ENCODE measurements at places on chromosomes 1 and 21.

DNA sequence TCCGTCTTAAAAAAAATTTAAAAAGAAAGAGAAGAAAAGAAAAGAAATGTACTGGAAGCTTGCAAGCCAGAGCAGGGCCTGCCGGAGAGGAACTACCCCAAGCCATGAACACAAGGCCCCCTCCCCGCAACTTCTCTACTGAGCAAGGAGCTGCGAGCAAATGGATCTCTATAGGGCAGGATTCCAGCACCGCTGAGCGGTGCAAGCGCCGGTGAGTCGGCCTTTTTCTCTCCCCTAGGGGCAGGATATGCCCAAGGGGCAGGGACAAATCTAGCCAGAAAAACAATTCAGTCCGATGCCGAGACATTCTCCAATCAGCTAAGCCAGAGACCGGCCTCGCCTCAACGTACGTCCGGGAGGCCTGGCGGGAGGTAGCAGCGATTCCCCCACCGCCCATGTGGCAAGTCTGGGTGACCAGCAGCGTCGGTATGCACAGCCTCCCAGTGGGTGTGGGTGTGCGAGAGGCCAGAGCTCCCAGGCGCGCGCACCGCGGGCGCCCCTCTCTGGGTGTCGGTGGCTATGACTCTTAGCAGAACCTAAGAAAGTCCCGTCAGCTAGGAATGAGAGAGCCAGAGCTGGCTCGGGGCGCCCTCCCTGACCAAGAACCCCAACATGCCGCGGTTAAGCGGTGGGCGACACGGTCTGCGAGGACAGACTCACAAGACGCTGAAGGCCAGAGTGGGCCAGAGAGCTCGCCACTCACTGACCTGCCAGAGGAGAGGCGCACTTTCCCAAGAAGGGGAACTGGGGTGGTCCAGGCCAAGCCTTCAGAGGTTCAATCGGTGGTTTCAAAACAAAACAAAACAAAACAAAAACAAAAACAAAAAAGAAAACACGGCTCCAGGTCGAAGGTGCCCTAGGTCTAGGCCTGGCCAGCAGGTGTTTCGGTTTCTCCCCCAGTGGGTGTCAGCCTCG, 1.9 kb downstream of the CSMD2 start:
- peak; percentile 75 for DNase-seq

DNA sequence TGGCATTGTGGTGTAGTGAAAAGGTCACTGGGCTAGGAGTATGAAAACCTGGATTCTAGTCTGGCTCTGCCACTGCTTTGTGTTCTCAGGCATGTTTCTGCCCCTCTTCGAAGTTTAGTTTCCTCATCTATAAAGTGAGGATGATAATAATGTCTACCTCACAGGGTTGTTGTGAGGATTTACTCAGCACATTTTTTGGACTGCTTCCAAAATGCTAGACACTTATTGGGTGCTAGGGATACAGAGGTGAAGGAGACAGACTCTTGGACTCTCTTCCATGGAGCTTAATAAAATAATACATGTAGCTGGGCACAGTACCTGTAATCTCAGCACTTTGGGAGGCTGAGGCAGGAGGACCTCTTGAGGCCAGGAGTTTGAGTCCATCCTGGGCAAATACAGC, 3.6 kb downstream of the KIF2C start:
- DNase-seq = no peak

DNA sequence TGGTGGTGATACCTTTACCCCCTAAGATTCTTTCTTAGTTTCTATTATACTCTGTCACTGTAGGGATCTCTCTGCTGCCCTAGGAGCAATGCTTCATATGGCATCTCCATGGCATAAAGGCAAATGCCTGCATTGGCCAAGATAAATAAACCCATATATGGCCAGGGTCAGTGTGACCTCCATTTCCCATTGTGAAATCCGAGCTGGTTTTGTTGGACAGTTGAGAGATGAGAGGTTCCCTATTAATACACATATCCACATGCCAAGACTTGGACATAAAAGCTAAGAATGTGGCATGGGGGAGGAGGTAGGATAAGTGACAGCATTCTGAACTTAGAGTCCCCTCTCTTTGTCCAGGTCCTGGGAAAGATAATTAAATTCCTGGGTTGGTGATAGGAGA, 1.4 kb downstream of the TPM3 start:
- no peak for DNase-seq

DNA sequence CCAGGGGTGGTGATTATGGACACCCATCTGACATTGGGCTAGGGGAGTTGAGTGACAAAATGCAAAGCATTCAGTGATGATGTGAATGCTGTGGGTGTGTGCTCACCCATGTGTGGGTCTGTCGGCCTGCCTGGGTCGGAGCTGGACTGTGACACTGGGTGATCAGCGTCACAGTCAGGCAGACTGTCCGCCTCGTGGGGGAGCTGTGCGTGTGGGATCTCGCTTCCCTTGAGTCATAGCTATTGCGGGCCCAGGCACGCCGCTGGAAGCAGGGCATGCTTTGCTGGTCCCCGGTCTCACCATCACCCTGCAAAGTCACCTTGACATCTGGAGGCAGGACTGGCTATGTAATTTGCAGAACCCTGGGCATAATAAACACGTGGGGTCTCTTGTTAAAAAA, 156.9 kb upstream of the IGSF21 start:
- DNase-seq = no peak

GRCh38 chr1:206545351-206545750, 38.0 kb downstream of the RASSF5 start:
- no peak for DNase-seq

DNA sequence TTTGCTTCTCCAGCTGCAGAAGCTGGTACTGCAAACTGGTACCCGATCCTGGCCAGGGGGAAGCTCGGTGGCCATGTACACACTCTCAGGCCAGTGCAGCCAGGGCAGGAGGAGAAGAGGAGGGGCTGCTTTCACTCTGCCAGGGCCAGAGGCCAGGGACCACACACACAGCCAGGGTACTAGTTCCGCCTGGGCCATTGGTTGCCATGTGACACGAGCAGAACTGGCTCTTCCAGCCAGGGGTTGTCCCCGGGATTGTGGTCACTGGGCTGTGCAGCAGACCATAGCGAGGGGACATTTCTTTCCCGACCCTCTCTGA, 3.7 kb upstream of the SHISAL2A start:
- no peak for DNase-seq

GRCh38 chr1:183101841-183102276, 78.6 kb downstream of the LAMC1 start:
- DNase-seq = no peak

DNA sequence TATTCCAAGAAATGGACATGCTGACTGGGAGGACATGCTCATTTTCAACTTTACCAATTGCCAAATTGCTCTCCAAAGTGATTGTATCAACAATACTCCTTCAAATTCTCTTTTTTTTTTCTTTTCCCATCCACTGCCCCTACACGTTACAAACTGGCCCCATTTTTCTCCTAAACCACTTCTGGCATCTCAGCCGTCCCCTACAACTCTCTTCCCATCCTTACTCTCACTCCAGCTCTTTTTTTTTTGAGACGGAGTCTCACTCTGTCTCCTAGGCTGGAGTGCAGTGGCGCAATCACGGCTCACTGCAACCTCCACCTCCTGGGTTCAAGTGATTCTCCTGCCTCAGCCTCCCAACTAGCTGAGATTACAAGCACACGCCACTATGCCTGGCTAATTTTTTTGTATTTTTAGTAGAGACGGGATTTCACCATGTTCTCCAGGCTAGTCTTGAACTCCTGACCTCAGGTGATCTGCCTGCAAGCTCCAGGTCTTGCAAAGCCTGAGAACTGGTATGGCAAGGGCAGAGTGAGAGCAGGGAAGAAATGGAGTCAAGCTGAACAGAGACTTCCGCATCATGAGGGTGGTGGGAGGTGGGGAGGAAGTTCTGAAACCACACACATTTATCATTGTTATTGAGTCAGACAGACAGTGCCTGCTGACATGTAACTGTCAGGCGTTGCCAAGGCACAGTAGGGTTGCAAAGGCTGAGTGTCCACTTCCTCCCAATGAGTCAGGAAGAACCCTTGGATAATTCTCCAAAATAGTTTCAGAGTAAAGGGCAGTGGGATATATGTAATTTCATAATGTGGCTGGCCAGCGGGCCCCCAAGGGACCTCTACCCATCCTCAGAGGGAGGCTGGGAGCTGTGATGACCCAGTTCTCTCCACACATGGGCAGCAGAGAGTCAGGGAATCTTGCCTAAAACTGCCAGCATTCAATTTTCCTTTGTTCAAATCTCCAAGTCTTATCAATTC, 17.4 kb downstream of the CELA3A start:
- DNase-seq = peak; percentile 73

DNA sequence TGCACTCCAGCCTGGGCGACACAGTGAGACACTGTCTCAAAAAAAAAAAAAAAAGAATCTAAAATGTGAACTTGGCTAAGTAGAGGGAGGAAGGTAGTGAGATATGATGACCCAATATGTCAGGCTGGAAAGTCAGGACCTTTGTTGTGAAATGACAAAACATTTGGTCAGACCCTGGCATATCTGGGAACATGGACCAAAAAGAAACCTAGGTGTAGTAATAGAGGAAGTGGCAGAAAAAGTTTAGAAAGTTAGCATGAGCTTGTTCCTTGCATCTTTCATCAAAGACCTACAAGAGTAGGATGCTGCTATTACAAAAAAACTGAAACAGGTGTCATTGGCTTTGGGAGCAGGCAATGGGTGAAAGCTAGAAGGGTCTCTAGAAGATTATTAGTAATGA, 7.3 kb upstream of the S100A3 start:
- DNase-seq = no peak

DNA sequence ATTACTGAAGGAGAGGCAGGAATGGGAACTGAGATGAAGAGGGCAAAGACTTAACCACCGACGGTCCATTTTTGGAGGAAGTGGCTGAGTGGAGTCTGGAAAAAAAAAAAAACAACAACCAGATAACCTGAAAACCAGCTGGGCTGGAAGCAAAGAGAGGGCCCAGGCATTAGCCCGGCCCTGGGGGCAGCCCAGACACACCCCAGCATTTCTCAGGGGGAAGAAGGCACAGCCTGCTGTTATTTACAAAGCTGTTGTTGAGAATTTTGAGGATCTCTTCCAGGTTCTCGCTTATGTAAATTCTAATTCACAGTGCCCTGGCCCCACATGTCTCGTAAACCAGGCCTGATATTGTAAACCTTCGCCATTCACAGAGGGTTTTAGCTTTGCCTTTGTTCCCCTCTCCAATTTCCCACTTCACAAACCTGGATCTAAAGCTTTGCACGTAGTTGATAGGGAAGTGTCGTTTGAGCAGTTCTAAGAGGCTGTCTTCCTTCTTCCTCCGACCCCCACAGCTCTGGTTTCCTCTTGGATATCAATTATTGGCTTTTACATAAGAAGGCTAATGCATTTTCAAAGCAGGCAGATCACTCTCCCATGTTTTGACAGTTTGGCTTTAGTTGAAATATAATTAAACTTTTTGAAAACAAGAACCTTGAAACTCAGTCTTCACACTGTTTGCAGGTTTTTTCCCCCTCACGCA, 161.8 kb upstream of the IRF2BP2 start:
- peak; percentile 22 for DNase-seq

DNA sequence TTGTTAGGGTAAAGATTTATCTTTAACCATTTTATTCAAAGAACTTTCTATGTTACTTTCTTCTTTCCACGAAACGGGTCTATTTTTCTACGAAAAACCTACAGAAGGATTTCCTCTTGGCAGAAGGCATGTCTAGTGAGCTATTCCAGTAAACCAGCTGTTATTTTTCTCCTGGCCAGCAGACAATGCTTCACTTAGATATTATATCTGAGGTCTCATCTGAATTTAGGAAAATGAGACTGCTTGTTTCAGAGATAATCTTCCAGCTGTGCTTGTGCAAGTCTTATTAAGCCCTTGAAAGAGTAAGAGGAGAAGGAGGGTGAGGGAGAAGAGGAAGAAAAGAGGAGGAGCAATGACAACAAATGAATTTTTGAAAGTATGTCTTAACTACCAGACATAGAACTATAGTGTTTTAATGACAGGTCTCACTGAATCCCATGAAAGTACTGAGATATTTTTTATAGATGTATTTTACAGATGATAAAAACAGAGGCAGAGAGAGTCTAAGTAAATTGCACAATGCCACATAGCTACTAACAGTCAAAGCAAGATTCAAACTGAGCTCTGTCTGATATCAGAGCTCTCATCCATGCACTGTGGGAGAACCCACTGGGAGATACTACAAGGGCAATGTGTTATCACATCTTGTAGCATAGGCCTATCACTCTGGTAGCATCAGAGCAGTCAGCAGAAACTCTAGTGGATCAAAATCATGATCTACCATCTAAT, 54.6 kb upstream of the SAMSN1 start:
- no peak for DNase-seq

GRCh38 chr21:17631195-17631594, 18.5 kb upstream of the BTG3 start:
- DNase-seq = no peak

DNA sequence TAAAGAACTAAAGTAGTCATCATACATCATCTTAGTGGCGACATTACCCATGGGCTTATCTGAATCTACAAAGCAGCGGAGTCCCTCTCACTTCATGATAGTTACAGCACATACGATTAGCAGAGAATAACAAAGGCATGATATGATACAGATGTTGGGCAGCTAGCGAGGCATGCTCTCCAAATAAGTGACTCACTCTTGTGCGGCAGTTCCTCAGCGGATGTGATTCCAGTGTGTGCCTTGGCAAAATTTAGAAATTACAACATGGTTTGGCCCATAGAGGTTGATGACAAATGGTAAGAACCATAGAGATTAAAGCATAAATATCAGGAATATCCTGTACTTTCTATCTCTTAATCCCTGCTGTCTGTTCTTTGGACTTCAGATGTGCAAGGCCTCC, 48.1 kb upstream of the PAXBP1 start:
- no peak for DNase-seq

- no peak for DNase-seq
These were observed 585.4 kb upstream of the PLXNA2 start for GRCh38 chr1:208829595-208829994.

DNA sequence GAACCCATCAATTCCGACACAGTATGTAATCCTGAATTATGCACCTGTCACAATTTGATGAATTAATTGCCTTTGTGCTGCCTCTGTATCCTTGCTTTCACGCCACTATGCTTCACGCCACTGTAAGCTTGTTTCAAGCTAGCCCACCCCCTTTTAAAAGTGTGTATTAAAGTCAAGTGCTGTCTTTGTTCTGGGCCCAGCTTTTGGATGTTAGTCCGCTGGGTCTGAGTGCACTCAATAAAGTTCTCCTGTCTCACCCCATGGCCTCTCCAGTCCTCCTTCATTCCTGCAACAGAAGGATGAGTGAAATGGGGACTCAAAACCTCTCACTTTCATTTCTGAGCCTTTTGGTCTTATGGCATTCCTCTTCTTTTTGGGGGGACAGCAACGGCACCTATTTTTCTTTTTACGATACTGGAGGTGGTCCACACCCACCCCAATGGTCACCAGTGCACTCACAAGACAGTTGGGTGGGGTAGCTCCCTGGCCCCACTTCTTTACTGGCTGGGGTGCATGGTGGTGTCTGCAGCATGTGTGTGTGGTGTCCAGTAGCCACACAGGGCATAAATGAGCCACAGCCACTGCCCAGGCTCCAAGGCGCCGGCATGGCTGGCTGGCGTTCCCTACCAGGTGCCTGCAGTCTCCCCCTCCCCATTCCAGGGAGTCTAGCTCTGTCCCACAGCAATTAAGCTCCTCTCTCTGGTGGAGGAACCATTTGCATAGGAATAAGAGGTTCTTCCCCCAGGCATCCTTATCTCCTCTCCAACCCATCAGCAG, 1.8 kb downstream of the THEM4 start:
- no peak for DNase-seq
